ENCODE measurements at places on chromosomes 2 and 18.
A peak's percentile ranks its signal among the peaks of the same experiment; 100 is the strongest.

DNA sequence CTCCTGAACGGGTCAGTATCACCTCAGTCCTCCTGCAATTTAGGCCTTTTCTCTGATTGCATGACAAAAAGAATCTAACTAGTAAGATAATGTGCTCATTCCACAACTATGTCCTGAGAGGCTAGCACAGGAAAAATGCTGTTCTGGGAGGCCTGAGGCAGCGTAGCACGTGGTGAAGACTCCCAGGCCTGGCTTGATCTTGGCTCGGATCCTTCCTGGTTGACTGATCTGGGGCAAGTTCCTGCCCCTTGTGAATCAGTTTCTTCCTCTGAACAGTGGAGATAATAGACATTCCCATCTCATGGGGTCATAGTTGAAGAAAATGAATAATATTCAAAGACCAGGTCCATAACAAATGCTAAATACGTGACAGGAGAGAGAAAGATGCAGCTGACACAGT, 12.3 kb downstream of the FBLN7 start:
- no peak for DNase-seq

- no peak for DNase-seq
Measured at GRCh38 chr2:165475277-165476004, 5.9 kb downstream of the CSRNP3 start.

- DNase-seq, result no peak
Measured at GRCh38 chr2:198595721-198596120, 791.3 kb downstream of the PLCL1 start.

- no peak for DNase-seq
Measured at GRCh38 chr2:22420076-22420475, 964.9 kb upstream of the KLHL29 start.

DNA sequence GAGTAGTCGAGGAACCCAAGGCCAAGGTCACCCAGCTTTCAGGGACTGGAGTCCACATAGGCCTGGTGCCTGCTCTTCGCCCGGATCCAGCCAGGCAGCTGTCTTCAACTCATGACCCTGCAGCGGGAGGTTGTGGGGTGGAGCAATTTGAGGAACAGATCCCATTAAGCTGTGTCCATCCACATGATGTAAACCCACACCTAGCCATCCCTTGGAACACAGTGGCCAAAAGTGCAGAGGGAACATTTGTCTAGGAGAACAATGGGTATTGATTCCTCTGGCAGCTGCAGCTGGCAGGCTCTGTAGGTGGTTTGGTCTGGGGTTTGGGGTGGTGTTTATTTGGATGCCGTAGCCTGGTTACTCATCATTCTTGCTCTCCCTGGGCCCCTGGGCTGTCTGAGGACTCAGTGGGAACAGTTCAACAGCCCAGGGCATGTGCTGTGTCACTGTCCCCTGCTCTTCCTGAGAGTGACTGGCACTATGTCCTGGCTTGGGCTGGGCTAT, 99.4 kb downstream of the TFCP2L1 start:
- no peak for DNase-seq

DNA sequence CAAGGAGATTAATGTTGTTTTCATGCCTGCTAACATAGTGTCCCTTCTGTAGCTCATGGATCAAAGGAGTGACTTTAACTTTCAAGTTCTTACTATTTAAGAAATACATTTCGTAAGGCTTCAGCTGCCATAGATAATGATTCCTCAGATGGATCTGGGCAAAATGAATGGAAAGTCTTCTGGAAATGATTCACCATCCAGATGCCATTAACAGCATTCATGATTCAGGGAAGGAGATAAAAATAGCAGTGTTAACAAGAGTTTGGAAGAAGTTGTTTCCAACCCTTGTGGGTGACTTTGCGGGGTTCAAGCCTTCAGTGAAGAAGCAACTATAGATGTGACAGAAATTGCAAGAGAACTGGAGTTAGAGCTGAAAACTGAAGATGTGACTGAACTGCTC, 17.0 kb downstream of the VRK2 start:
- DNase-seq, result no peak

- DNase-seq, result no peak
Measured at GRCh38 chr2:177897278-177897677, 175.3 kb downstream of the PDE11A start.

- DNase-seq, result peak; percentile 91
Measured at GRCh38 chr2:201466050-201466675, 14.6 kb downstream of the STRADB start.

DNA sequence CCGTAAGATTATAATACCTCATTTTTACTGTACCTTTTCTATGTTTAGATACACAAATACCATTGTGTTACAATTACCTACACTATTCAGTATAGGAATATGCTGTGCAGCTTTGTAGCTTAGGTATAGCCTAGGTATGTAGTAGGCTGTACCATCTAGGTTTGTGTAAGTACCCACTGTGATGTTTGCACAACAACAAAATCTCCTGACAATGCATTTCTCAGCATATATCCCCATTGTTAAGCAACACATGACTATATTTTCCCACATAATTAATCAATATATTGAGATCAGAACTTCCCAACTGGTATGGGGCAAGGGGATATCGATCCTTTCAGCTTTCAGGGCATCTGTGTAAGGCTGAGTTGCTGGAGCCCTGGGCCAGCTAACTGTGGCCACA, 106.3 kb upstream of the OTX1 start:
- DNase-seq, result no peak

DNA sequence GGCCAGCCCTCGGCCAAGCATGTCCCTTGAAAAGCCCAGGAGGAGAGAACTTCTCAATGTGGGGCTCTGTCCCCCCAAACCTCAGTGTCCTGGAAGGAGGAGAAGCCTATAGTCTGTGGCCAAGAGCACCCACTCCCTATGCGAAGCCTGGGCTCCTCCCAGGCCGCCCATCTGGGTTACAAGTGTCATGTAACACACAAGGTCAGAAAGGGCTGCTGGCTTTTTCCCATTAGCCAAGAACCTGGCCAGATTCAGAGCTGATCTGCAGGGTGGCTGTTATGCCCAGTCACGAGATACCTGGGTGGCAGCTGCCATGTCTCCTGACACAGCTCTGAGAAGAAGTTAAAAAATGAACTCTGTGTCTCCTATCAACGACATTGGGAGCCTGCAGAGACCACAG, 170.7 kb downstream of the TNS1 start:
- DNase-seq, result no peak

DNA sequence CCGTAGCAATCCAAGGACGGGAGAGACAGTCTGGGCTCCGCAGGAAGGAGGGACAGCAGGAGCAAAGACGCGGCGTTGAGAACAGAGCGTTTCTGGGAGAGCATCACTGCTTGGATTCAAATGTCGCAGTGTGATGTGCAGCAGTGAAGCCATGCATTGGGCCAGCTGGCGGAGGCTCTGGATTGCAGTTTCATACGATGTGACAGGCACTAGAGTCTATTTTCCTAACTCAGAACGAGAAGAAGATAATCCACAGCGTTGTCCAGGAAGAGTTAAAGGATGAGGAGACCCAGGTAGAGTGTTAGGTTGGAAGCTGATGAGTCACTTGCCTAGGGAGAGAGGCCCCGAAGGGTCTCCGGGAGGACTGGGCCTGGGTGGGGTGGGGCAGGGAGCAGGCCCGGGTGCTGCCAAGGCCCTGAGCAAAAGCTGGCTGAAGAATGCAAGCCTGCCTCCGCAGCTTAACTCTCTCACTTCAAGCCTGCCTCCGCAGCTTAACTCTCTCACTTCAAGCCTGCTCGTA, 17.7 kb upstream of the SEMA4C start:
- no peak for DNase-seq

GRCh38 chr2:85368921-85369320, 14.4 kb downstream of the ELMOD3 start:
- no peak for DNase-seq

DNA sequence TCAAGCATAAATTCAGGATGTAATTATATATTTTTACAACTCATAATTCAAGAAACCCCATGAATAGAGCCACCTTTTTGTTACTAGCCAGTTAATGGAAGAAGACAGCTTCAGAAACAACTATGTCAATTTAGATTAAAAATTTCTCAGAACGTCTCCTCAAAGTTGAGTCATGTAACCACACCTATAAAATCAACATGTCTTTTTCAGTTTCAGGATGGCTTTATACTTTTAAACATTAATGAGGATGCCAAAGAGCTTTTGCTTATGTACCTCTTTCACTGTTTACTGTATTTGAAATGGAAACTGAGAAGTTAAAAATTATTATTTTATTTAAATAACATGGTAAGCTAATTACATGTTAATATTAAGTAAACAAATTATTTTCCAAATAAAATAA, 280.1 kb downstream of the PTH2R start:
- no peak for DNase-seq

GRCh38 chr2:230042195-230042594, 26.5 kb downstream of the SLC16A14 start:
- no peak for DNase-seq

DNA sequence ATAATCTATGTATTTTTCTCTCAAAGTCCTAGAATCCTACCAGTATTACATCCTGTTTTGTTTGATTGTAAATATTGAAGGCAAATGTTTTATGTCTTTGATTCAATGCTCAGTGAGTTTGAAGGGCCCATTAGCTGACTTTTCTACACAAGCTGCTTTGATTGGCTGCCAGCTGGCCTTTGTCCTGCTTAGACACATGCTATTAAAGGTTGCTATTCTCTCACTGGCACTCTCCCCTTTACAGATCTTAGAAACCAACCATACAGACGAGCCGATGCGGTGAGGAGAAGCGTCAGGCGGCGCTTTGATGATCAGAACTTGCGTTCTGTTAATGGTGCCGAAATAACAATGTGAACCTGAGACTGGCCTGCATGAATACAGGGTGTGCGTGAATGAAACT, 69.7 kb downstream of the PRPF40A start:
- peak; percentile 22 for DNase-seq

DNA sequence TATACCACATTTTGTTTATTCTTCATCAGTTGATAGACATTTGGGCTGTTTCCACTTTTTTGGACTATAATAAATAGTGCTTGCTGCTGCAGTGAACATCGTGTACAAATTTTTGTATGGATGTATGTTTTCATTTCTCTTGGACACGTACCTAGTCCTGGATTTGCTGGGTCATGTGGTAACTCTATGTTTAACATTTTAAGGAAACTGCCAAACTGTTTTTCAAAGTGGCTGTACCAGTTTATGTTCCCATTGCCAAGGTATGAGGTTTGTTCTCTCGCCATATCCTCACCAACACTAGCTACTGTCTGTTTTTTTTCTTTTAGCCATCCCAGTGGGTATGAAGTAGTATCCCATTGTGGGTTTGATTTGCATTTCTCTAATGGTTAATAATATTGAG, 42.5 kb downstream of the GREB1L start:
- no peak for DNase-seq

DNA sequence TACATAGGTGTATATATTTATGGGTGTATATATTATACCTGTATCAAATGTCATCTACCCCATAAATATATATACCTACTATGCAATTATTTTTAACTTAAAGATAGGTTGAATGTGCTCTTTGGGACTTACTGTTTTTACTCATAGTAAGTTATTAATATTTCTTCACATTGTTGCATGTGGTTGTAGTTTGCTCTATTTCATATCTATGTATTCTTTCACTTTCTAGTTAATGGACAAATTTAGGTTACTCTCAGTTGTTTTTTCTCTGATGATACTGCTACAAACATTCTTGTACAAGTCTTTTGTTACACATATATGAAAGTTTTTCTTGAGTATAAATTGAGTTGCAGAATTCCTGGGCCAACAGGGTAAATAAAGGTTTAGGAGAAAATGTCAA, 601.8 kb upstream of the ID2 start:
- no peak for DNase-seq

DNA sequence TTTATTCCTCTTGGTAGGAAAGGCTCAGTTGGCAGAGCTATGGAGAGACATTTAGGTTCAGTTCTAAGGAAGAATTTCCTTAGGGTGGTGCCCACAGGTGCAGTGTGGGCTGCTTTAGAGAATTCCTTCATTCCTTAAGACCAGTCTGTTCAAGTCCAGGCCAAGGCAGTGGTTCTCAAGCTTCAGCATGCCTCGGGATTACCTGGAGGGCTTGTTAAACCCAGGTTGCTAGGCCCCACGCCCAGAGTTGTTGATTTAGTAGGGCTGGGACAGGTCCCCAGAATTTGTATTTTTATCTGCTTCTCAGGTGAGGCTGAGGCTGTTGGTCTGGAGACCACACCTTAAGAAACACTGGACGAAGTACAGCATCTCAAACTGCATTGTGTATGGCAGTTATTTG, 68.9 kb downstream of the CERS6 start:
- DNase-seq, result no peak

- DNase-seq, result no peak
Measured at GRCh38 chr18:10162340-10162739, 248.5 kb downstream of the VAPA start.

DNA sequence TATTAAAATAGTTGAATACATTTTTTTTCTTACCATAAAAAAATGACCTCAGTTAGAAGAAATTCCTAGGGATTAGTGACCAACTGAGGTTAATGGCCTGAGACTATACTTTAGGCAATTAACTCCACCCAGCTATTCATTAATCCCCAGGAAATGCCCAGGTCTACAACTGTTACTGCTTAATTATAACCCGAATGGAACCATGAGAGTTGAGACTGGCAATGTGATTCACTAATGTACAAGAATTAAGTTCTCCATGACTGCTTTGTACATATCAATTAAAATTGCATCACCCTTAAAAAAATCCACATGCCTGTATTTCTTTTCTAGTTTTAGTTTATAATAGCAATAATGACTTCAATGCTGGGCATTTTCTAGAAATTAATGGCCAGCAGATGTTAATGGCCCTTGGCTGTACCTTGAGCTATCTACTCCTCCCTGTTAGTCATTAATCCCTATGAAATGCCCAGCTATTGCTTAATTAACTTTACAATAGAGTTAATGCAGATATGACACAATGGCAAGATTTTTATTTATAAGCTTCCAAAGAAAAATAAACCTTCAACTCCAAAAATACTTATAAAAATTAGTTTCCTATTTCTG, 44.1 kb downstream of the ERBB4 start:
- peak; percentile 67 for DNase-seq

DNA sequence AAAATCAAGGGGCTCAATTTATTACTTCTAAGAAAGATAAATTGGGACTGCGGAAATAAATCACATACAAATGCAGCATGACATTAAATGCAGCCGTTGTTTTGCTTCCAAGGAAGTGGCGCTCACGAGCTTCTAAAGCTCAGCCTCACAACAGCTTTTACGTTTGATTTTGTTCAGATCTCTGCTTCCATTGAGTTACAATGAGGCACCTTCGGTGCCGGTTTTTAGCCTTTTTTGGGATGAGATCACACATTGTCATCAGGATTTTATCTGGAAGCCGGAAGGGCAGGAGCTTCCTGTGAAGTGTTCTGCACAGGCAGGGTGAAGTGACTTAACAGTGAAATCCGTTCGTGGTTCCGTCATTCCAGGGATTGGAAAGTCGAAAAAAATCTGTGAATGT, 209.8 kb downstream of the DCDC2C start:
- DNase-seq, result no peak
